ENCODE measurements at places on chromosomes 7 and 10. TPM values are rescaled to one million over a fixed set of nuclear protein-coding genes. Genes with fewer than 3 reads are reported as not detected.

ACSM6 gene
- total RNA-seq: 0.12 TPM

DNA sequence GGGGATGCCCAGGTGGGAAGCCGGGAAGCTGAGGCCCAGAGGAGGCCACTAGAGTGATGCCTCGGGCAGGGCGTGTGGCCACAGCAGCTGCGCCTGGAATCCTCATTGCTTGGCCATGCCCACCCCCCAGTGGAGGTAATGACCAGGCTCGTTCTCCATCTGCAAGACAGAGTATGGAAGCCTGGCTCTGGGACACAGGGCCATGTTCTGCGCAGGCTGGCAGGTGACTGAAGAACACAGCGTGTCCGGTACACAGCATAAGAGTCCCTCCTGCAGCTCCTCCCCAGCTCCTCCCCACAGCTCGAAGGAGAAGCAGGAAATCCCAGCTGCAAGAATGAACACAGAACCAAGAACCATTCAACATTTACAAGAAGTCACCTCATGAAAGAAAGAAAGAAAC, 64.8 kb downstream of the SMURF1 start:
- DNase-seq: no peak

- DNase-seq: no peak
These were observed 34.9 kb upstream of the FOXL3 start for GRCh38 chr7:255038-255435.

DNA sequence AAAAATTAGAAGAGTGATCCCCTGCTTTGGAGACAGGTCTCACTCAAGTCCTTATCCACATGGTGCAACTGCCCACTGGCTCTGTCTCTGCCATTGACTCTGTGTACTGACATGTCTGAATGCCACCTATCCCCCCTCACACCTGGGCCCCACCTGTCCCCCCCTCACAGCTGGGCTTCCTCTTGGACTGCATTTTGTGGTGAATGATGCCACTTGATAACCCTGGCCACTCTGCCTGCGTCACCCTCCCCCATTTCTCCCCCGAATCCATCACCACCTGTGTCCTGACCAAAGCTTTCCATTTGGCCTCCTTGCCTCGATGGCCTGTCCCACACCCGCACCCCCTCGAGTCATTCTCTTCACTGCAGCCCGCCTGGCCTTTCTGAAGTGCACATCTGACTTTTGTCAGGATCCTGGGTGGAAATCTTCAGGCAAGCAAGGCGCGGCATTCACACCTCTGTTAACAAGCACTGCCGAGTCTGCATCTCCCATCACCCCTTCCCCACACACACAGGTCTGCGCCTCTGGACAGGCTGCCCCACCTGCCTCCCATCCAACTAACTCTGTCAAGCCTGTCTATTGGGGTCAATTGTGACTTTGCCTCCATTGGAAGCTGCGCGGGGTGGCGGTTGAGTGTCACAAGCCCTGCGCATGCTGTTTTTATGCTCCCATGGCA, 175.3 kb upstream of the KLF14 start:
- peak; percentile 53 for DNase-seq

GRCh38 chr7:82595176-82595575, 151.6 kb upstream of the CACNA2D1 start:
- no peak for DNase-seq

CRPPA gene
- 0.26 TPM for total RNA-seq

Measured in A172 (cell line).